CD8-positive, alpha-beta memory T cell (primary cell): ENCODE measurements at places on chromosomes 12 and 14.

GRCh38 chr14:51173863-51174262 lies 66.2 kb upstream of the TMX1 start:
- H3K4me1 ChIP-seq = no peaks in the 10 kb centered on the region
- no peaks in the 10 kb centered on the region for H3K36me3 ChIP-seq
- H3K4me3 ChIP-seq = no peak overlapping the region
- H3K27me3 ChIP-seq = no peaks in the 10 kb centered on the region

DNA sequence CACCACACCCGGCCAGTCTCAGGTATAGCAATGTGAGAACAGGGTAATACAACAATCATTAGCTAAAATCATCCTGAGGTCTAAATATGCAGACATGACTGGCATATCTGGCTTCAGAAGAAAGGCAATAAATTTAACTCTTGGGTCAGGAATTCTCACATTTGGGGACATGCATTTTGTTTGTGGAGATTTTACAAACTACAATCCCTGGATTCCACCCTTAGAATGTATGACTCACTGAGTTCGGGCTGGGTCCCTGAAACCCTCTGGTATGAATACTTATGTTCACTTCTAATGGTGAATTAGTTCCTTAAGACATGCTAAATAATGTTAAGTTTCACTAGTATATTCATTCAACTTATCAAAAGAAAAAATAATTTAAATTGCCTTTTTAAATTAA lies 98.9 kb upstream of the HMGA2 start:
- DNase-seq = no peak
- H3K27me3 ChIP-seq = peaks cover 15% of the 10 kb centered on the region
- no peak overlapping the region for H3K4me3 ChIP-seq
- no peak overlapping the region for H3K27ac ChIP-seq
- H3K4me1 ChIP-seq = no peaks in the 10 kb centered on the region
- no peaks in the 10 kb centered on the region for H3K36me3 ChIP-seq

DNA sequence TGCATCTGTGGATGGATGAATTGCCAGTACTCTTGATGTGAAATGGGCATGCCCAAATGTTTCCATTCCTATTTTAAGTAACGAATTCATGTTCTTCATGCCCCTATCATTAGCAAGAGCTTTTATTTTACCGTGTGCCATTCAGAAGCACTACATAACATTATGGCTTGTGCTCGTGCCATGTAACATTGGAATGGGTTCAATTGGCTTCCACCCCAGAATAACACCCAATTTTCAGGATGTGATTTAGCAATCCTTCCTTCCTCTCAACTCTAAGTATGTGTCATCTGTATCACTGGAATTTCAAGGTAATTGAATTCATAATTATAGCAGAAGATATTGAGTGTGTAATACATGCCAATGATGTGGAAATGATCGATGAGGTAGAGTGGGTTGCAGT lies 145.8 kb upstream of the TMPO start:
- peaks cover 6% of the 10 kb centered on the region for H3K4me1 ChIP-seq
- no peak for DNase-seq
- no peak overlapping the region for H3K4me3 ChIP-seq
- H3K36me3 ChIP-seq = no peaks in the 10 kb centered on the region
- no peak overlapping the region for H3K27ac ChIP-seq
- no peaks in the 10 kb centered on the region for H3K27me3 ChIP-seq

GRCh38 chr14:91253795-91254323 lies 9.4 kb upstream of the GPR68 start:
- H3K4me3 ChIP-seq = peak overlapping the region; percentile 43
- H3K27ac ChIP-seq = peak overlapping the region; percentile 57
- H3K36me3 ChIP-seq = no peaks in the 10 kb centered on the region
- H3K27me3 ChIP-seq = no peaks in the 10 kb centered on the region

DNA sequence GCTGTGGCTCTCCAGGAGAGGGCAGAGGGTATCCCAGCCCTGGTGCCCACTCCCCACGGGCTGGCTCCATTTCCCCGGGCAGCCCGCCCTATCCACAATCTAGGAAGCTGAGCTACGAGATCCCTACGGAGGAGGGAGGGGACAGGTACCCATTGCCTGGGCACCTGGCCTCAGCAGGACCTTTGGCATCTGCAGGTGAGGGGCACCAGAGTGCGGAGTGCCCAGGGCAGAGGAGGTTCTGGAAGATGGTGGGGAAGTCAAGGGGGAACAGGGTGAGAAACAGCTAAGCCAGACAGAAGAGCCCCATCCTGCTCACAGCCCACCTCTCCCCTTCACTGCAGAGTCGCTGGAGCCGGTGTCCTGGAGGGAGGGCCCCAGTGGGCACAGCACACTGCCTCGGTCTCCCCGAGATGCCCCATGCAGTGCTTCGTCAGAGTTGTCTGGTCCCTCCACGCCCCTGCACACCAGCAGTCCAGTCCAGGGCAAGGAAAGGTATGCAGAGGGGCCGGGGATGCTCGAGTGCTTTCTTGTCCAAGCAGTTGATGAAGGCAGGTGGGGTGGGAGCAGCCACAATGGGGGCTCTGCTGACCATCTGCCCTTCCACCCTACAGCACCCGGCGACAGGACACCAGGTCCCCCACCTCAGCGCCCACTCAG lies 10.3 kb downstream of the TNS2 start:
- H3K27me3 ChIP-seq = no peaks in the 10 kb centered on the region
- no peak overlapping the region for H3K27ac ChIP-seq
- H3K36me3 ChIP-seq = peaks cover 4% of the 10 kb centered on the region
- no peak overlapping the region for H3K4me3 ChIP-seq
- no peaks in the 10 kb centered on the region for H3K4me1 ChIP-seq

DNA sequence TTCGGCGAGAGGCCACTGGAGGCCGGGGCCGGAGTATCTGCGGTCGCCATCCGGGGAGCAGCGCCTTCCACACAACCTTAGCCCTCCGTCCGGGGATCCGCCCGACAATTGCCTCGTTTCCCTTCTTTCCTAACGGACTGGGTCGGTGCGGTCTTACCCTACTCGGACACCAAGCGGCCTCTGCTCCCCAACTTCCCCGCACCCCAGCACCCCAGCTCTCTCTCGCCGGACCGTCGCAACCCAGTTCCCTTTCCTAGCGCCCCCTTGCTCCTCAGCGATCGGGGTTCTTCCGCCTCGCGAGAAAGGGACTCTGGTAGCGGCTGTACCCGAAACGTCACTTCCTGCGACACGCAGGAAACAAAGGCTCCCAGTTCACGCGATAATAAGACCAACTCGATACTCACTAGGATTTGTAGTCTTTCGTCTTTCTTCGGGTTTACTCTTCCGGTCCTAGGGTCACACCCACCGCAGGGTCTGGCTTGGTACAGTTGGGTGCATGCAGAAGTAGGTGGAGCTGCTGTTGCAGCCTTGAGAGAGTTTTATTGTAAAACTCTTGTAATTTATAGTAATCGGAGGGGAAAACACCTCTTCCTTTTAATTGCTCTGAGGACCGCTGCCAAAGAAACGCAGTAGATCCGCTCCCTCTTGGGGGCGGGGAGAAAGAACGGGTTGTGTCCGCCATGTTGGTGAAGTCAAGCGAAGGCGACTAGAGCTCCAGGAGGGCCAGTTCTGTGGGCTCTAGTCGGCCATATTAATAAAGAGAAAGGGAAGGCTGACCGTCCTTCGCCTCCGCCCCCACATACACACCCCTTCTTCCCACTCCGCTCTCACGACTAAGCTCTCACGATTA lies at the start of the genes THAP2 and ZFC3H1:
Gene THAP2 (plus strand): TSS at position 741 of the 850 bp plus-strand sequence. CDS start 209 bp downstream, outside the sequence.
Gene ZFC3H1 (minus strand): TSS at position 288 of the 850 bp plus-strand sequence. CDS start 238 bp downstream, at position 50.
- DNase-seq = peak; percentile 96
- no peaks in the 10 kb centered on the region for H3K27me3 ChIP-seq
- H3K4me3 ChIP-seq = peak within 1 kb of the TSS; percentile 90
- peak within 1 kb of the TSS; percentile 99 for H3K27ac ChIP-seq
- peaks cover 12% of the 10 kb centered on the region for H3K36me3 ChIP-seq
